ENCODE measurements at places on chromosomes 7 and 10. TPM values are rescaled to one million over a fixed set of nuclear protein-coding genes. Genes with fewer than 3 reads are reported as not detected.

Gene NKX2-3
- not detected for total RNA-seq

Gene LIPM
- total RNA-seq, result not detected

Gene RAPGEF5
- 110 TPM for total RNA-seq

Gene CPA2
- total RNA-seq, result not detected

Gene TSPAN12
- 148 TPM for total RNA-seq

Gene GDF2
- not detected for total RNA-seq

Gene MAT1A
- not detected for total RNA-seq

Gene TMEM196
- not detected for total RNA-seq

Gene UCMA
- not detected for total RNA-seq

Gene NEUROG3
- total RNA-seq, result not detected

Gene ELFN1
- under 0.01 TPM for total RNA-seq

Gene MDH2
- total RNA-seq, result 29.8 TPM

Gene PTTG1IP2
- total RNA-seq, result not detected

Gene PTN
- total RNA-seq, result not detected

Gene CALHM3
- total RNA-seq, result not detected

Gene AGMO
- 0.22 TPM for total RNA-seq

Gene CTAGE15
- not detected for total RNA-seq

Gene SEMA4G
- total RNA-seq, result 0.99 TPM

Gene TCAF2
- 3.0 TPM for total RNA-seq

Gene URGCP
- total RNA-seq, result 20.0 TPM

Gene PLAU
- 1.6 TPM for total RNA-seq

Gene ACTL6B
- total RNA-seq, result not detected

Gene MCM10
- total RNA-seq, result 2.4 TPM

Gene LEP
- not detected for total RNA-seq

Gene OR2A5
- not detected for total RNA-seq

Gene C10orf53
- not detected for total RNA-seq

Gene FAM25C
- total RNA-seq, result not detected

Gene HMX2
- not detected for total RNA-seq

Gene GRID2IP
- total RNA-seq, result under 0.01 TPM

Gene PNLIPRP3
- not detected for total RNA-seq

Gene CYP3A4
- total RNA-seq, result not detected

Gene PLAC9
- total RNA-seq, result 0.40 TPM

All from lung microvascular endothelial cell (primary cell).